ENCODE measurements at places on chromosomes 7 and 10.
A peak's percentile ranks its signal among the peaks of the same experiment; 100 is the strongest.

- DNase-seq = no peak
These were observed 6.6 kb downstream of the VOPP1 start for GRCh38 chr7:55565681-55566080.

GRCh38 chr10:74081192-74081803 lies 69.3 kb downstream of the AP3M1 start:
- DNase-seq = peak; percentile 54

DNA sequence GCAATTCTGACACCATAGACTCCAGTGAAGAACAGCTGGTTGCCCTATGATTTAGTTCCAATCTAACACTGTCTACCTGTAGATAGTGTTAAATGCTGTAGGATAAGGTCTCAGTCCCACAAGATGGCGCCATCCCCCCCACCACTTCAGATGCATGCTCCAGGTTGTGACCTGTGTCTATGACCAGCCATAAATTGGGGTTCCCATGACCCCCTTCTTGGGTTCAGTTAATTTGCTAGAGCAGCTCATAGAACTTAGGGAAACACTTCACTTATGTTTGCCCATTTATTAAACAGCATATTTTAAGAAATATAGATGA lies 13.1 kb downstream of the CCSER2 start:
- no peak for DNase-seq

GRCh38 chr7:151138153-151138851 lies 29.2 kb downstream of the GBX1 start:
- no peak for DNase-seq

DNA sequence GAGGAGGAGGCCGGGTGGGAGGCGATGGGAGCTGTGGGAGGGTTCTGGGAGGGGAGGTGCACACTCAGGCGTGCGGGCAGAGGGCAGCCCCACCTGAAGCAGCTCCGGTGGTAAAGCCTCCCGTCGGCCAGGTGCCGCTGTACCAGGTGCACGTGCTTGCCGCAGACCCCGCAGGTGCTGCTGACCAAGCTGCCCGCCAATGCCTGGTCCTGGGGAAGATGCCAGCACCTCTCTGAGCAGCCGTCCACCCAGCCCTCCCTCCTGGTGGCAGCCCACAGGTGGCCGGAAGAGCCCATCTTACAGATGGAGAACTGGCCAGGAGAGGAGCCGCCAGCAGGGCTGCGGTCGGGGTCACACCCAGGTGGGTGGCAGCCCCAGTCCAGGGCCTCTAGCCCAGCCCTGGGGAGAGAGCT lies 12.6 kb downstream of the MICALL2 start:
- DNase-seq = no peak

GRCh38 chr7:25255611-25256332 lies 27.5 kb upstream of the NPVF start:
- DNase-seq = no peak

- DNase-seq = no peak
These were observed 22.6 kb downstream of the KCNMA1 start for GRCh38 chr10:77614778-77615625.

DNA sequence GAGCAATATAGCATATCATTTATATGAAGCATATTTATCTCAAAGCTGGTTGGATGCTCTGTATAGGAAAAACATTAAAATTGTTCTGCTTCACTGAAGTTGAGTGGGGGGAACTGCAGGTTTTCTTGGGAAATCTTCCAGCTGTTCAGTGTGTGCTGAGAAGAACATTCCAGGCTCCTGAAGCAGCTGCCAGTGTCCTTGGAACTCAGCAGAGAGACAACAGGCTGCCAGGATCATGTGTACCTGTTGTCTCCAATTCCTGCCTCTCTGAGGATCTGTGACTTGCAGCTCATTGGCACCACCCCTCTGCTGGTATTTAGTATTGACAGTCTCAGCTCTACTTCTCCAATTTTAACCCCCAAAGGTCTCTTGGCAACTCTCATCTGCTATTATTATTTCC lies 42.3 kb upstream of the PRKG1 start:
- DNase-seq = no peak

- peak; percentile 94 for DNase-seq
These were observed 78.6 kb upstream of the ARMC3 start for GRCh38 chr10:22849077-22849805.

GRCh38 chr7:2687338-2687869 lies 598 bp upstream of the AMZ1 start:
- no peak for DNase-seq

DNA sequence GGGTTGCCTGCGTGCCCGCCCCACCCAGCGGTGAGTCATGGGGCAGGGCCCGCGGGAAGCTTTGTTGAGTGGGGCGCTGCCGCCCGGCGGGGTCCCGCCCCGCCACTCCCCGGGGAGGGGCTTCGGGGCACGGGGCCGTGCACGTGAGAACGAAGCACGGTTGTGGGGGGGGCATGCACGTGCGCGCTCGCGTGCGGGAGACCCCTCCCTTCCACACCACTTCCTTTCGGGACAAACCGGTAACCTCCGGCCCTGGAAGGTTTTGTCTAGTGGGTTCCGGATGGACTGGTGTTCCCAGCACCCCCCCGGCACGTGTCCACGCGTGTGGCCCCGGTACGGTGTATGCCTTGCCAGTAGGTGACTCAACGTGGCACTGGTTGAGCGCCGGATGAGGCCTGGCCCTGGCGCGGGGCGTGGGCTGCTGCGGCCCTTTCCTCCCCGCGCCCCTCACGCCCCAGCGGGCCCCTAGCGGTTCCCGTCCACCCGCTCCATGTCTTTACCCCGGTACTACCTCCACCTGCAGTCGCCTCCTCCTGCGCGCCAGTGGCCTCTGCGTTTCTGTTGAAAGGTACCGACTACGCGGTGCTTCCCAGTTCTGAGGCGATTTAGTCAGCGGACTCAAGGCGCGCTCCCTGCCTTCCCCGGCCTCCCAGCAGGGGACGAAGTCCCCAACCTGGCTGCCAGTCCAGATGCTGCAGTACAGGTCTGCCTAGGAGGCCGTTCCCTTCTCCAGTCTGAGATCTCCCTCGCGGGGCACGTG lies 3.1 kb downstream of the ADIRF start:
- DNase-seq = peak; percentile 30

- DNase-seq = no peak
These were observed 10.0 kb downstream of the HHEX start for GRCh38 chr10:92699518-92700381.

GRCh38 chr7:151626422-151627115 lies 106.9 kb upstream of the RHEB start:
- DNase-seq = no peak

- no peak for DNase-seq
These were observed 7.8 kb upstream of the SFTPA1 start for GRCh38 chr10:79602953-79603352.

GRCh38 chr10:69451784-69452251 lies 553 bp downstream of the TSPAN15 start:
- no peak for DNase-seq

GRCh38 chr10:72058989-72059842 lies 29.1 kb downstream of the SPOCK2 start:
- DNase-seq = no peak

DNA sequence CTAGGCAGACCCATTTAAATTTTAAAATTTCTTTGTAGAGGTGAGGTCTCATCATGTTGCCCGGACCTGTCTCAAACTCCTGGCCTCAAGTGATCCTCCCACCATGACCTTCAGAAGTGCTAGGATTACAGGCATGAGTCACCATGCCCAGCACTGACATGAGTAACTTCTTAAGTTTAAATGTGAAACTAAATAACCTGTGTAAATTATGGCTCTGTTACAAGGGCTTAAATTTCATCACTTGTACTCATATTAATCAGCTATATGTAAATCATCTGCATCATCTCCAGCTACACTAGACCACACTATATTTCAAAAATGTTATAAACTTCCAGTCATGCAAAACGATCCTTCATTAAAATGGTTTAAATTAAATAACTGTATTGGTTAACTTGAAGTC lies 56.1 kb downstream of the ATAD1 start:
- DNase-seq = no peak

- no peak for DNase-seq
These were observed 22.3 kb upstream of the C10orf95 start for GRCh38 chr10:102473445-102474331.

GRCh38 chr10:7901256-7901655 lies 83.0 kb downstream of the TAF3 start:
- DNase-seq = no peak

DNA sequence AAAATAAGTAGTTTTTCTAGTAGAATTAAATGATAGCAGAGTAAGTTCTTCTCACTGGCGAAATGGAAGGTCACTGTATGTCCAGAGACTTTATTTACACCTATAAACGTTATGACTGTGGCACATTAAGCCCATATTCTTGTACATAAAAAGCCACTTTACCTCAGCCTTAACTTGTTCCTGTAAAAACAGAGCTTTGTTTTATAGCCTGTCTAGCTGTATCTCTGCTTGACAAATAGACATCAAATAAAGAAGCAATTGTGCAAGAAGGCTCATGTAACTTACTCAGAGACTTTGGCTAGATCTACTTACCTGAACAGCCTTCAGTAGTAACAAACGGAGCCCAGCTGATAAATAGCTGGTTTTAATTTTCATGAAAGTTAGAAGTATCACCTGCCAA lies 324.1 kb upstream of the BMPER start:
- no peak for DNase-seq
